ENCODE measurements at places on chromosomes 5 and 9.

DNA sequence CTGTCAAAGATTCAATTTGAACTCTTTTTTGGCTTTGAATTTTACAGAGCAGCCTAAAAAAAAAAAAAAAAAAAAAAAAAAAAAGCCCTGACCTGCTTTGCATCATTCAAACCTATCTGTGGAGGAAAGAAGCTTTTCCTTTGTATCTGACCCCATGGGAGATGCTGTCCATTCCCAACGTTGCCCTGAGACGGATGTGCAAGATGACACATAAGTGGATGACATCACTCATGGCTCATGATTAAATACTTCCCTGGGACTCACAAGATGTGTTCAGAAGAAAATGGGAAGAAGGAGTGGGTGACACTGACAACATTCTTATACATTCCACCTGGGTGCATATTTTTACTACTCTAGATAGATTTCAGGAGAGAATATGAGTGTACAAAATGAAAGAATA lies 245.7 kb upstream of the ELAVL2 start:
- DNase-seq: no peak

DNA sequence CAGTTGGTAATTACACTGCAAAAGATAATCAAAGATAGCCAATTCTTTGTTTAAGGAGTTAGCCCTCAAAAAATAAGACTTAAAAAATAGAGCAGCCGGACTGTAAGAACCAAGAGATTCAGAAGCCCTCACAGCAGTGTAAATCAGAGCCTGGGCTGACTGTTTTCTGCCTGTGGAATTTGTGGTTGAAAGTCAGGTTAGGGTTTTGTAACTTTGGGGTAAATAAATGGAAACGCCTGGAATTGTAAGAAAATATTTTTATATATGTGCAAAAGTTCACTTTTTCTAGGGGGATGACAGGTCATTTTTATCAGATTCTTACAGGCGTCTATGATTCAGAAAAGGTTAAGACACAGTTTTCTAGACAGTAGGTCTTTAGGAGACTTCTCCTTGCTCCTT lies 35.6 kb downstream of the KLHL3 start:
- DNase-seq: no peak

DNA sequence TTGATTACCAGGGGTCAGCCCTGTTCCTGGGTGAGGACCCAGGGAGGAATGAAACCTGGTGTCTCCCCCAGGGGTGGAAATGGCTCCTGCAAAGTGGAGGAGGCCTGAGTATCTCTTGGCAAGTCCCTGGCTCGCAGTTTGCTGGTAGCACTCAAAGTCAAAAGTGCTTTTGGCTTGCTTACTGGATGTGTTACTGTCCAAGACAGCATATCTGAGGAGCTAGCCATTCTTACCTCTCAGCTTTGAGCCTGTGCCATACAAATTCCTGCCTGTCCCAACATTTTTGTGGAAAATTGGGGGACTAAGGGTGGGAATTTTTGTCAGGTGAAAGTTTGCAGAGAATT lies 9.9 kb downstream of the ZNF618 start:
- no peak for DNase-seq

GRCh38 chr5:31417512-31417911 lies 114.4 kb downstream of the DROSHA start:
- no peak for DNase-seq

DNA sequence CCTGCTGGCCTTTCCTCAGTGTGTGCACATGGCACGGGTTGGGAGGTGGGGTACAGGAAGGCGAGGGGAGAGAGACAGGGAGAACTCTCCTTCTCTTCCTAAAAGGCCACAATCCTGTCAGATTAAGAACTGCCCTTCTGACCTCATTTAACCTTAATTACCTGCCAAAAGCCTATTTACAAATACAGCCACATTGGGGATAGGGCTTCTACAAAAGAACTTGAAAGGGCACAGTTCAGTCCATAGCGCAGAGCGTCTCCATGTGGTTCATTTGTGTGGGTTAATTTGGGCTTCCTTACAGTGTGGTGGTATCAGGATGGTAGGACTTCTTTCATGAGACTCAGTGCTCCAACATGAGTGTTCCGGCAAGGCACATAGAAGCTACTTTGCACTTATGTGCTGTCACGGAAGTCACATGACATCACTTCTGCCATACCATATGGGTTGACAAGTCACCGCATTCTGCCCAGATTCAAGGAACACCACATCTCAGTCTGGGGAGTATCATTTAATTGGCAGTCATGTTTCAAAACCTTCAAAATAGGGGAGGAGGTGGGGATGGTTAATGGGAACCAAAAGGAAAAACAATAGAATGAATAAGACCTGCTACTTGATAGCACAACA lies 46.8 kb downstream of the NLN start:
- DNase-seq: no peak

- no peak for DNase-seq
These were observed at the start of gene PCDHB6 for GRCh38 chr5:141149812-141150211. TSS of gene PCDHB6 (plus strand) at chr5:141150057. CDS start at chr5:141150258, 201 bp downstream.

- no peak for DNase-seq
These were observed 18.6 kb downstream of the RALGDS start for GRCh38 chr9:133102190-133103021.

GRCh38 chr9:111405701-111406100 lies 75.7 kb upstream of the OR2K2 start:
- DNase-seq: no peak

GRCh38 chr5:80871541-80871961 lies 88.6 kb upstream of the RASGRF2 start:
- DNase-seq: no peak

Data from activated CD8-positive, alpha-beta memory T cell treated with anti-CD3 and anti-CD28 coated beads for 1 hour (primary cell).